ENCODE measurements at places on chromosomes 3 and 15. TPM values are rescaled to one million over a fixed set of nuclear protein-coding genes. Genes with fewer than 3 reads are reported as not detected.

GRCh38 chr3:34180532-34180931 lies 382.1 kb downstream of the PDCD6IP start:
- DNase-seq, result no peak

STRC gene
- total RNA-seq, result 0.07 TPM

DNA sequence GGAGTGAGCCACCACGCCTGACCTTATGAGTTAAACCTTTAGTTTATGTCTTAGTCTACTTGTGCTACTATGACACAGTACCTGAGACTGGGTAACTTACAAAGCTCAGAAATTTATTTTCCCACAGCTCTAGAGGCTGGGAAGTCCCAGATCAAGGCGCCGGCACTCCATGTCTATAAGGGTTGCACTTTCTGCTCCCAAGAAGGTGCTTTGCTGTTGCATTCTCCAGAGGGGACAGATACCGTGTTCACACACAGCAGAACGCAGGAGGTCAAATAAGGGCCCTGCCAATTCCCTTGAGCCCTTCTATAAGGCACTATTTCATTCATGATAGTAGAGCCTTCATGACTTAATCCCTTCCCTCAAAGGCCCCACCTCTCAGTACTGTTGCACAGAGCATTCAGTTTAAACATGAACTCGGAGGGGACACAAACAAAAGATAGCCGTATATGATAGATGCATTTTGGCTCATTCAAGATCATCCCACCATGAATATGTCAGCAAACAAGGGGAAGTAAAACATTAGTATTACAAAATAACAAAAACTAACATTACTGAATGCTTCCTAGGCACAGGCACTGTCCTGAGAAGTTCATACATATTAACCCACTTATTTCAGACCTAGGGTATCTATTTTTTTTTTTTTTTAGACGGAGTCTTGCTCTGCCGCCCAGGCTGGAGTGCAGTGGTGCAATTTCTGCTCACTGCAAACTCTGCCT lies 26.5 kb downstream of the PLA1A start:
- DNase-seq, result no peak

SYNPR gene
- not detected for total RNA-seq

DNA sequence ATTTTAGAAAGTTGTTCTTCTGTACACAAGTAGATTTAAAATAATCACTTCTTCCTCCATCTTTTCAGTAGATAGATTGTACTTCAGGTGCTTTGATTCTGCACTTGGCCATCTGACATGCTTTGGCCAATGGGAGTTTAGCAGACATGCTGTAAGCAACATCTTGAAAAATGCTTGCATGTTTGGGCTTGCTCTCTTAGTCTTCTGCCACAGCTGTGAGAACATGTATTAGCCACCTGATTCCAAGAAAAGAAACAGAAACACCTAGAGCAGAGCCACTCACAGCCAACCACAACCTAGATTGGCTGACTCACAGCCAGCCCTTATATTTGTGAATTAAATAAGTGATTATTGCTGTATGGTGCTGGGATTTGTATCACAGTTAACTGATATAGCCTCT lies 70.2 kb upstream of the GADL1 start:
- DNase-seq, result no peak
